CD4-positive, CD25-positive, alpha-beta regulatory T cell (primary cell): ENCODE measurements at places on chromosomes 2 and 18.

- DNase-seq: no peak
Measured at GRCh38 chr2:46557788-46558187, 78.4 kb downstream of the TMEM247 start.

DNA sequence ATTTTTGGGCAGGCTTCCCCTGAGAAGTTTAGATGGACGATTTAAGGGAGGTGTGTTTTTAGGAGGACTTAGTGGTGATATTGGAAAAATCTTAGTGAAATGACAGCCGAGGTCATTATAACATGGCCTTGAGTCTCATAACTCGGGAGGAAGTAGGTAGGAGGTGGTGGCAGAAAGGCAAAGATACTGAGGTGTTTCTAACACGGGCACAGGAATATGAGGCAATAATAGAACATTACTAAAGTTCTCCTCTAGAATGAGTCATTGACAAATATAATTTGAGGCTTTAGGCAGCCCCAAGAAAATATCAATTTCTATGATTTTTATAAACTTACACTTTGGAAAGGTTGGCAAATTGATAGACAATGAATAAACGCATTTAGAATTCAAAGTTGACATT is 146.1 kb upstream of the ZEB2 start:
- no peak for DNase-seq

GRCh38 chr2:52859065-52859464 is 908.5 kb upstream of the CHAC2 start:
- no peak for DNase-seq

- no peak for DNase-seq
Measured at GRCh38 chr2:154587739-154588138, 110.8 kb upstream of the KCNJ3 start.

GRCh38 chr2:22748909-22749308 is 636.1 kb upstream of the KLHL29 start:
- no peak for DNase-seq

DNA sequence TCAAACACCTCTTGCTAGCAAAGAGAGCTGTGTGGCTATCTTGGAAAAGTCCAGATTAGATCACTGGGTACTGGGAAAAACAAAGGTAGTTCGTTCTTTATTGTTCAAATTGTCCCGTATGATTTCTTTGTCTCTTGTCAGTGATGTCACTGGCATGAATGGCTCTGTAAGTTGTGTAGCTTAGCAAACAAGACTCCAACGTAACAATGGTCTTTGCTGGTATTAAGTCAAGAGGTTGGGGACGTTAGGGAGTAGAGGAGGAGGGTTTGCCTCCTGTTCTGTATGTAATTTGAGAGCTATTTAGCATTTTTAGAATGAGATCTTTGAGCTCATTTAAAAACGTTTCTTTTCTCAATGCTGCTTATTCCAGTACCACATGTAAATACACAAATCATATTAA is 216.5 kb upstream of the SP5 start:
- DNase-seq: no peak

GRCh38 chr2:60735496-60736250 is 20.4 kb upstream of the PAPOLG start:
- DNase-seq: peak; percentile 28

- no peak for DNase-seq
Measured at GRCh38 chr2:56191617-56192016, 7.8 kb downstream of the CCDC85A start.

DNA sequence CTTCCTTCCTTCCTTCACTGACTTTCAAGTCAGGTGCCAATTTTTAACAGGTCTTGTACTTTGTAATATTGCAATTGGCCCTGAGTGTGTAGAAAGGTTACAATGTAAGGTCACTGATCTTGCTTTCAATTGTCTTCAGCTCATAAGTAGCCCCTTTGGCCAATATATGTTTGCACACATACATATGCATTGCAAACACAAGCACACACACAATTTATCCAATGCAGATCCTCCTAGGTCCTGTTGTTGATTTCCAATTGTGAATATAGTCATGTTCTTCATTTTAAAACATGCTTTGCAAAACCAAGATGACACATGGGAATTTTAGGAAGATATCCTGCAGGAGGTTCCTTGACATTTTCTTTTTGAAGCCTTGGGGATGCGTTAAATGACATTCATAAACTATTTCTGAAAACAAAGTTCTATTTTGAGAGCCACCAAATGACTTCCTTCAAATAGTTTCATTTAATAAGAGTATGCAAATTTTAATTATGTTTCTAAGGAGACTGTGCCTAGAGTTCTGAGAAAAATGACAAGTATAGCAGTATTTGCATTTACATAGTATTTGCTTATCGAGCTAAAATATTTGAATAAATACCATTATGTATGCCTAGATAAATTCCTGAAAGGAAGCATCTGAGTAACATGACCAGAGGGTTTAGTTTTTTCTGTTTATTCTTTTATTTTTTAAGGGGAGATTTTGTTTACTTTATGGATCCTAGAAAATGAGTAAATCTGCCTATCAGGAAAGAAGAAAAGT is 117.1 kb upstream of the TMEFF2 start:
- DNase-seq: no peak

DNA sequence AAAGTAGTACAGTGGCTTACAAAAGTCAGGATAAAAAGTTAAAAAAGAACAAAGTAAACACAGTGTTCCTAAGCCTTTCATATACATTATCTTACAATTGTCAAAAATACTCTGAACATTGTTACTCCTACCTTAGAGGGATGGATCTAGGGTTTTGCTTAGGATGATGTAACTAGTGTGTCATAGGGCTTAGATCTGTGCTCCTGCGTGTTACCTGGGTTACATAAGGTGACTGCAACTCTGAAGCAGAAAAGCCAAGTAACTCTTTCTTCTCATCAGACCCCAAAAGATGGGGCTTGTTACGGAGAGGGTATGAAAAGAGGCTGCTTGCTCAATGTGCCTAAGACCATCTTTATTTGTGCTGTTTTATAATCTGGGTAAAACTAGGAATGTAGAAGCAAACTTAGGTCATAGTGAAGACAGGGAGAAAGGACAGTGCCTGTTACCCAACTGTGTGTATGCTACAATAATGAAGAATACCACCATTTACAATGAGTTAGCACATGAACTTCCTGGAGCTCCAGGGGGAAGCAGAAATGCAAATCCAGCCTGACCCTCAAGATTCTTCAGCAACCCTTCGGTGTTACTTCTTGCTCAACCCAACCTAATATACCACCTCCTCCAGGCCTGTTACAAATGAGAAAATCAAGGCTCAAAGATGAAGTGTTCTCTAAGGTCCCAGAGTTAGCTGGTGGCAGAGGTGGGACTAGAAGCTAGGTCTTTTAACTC is 42.0 kb upstream of the STK17B start:
- DNase-seq: no peak

DNA sequence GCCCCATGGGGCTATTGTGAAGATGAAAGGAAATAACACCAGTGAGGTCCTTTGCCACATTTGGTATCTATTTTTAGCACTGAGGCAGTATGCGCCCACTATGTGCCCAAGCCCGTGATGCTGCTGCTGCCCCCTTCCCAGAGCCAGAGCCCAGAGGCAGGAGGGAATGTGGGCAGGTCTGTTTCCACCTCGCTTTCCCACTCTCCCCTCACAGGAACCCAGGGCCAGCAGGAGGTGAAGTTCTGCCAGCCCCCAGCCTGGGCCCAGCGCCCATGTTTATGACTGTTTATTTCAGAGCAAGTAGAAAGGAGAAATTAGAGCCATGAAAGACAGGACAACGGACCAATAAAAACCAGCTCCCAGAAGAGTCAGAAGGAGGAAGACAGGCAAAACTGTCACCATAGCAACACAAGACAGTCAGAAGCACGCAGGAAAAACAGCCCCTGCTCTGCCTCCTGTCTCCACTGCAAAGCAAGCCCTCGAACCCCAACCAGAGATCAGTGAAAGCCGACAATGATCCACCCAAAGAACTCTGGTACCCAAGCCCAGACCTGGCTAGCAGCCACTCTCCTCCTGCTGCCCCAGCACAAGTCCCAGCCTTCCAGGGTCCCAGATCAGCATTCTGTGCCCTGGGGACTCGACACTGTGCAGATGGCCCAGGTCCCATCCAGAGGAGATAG is 1.4 kb downstream of the CYRIA start:
- DNase-seq: peak; percentile 6

GRCh38 chr2:36701918-36702317 is 5.4 kb downstream of the VIT start:
- no peak for DNase-seq

DNA sequence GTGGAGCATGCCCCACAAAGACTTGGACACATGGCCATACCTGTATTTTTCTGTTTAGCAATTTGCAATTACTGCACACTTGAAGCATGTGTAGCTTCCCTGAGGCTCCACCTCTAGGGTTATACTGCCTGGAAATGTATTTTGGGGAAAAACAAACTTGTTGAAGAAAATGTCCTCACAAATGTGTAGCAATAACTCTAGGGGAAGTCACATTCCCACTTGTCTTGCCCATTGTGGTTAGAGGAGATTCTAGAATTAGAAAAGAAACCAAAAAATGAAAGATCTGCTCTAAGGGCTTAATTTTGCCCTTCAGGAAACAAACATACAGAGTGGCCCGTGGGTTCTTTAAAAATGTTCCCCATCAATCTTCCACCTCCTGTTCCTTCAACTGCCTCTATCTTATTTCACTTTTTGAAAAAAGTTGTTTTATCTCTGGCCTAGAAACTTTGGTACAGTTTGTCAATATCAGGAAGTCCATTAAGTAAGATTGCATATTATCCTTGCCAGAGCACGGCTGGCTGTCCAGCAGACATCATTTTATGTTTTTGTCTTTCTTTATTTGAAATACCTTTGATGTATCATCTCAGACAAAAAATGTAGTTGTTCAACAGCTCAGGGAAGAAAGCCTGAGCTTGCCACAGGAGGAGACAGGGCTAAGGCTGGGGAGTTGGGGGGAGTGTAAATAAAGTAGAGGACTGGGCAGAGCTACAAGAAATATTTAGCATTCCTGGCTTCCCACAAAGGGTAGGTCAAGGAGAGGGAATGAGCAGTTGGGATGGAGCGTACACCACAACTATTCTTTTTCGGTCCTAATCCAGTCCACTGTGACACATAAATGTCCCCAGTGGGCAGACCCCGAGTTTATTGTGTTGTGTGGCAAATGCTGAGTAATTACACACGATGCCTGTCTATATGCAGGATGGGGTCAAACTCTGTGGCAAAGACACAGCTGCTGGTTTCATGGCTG is 96.8 kb upstream of the CDC42EP3 start:
- DNase-seq: no peak

- no peak for DNase-seq
Measured at GRCh38 chr2:61988462-61989366, 83.2 kb downstream of the COMMD1 start.

- peak; percentile 39 for DNase-seq
Measured at GRCh38 chr2:233990261-233990798, 60.2 kb upstream of the SPP2 start.

DNA sequence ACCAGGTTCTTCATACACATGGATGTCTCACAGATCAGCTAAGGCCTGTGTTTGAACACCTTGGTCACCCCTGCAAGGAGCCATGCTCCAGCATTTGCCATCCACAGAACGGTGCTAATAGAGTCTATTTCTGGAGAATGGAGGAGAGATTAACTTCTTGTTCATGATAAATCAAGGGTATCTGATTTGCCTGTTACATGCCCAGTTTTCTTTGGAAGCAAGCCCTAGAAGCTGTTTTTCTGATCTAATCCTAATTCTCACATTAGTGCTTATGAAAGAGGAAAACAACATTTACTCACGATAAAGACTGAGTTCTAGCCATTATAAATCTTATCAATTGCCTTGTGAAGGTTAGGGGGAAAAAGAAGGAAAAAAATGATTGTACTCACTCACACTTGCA is 119.6 kb upstream of the DTNA start:
- no peak for DNase-seq

GRCh38 chr2:160254189-160254762 is 54.2 kb upstream of the ITGB6 start:
- no peak for DNase-seq

GRCh38 chr2:38771632-38772031 is 6.4 kb upstream of the GEMIN6 start:
- DNase-seq: no peak

DNA sequence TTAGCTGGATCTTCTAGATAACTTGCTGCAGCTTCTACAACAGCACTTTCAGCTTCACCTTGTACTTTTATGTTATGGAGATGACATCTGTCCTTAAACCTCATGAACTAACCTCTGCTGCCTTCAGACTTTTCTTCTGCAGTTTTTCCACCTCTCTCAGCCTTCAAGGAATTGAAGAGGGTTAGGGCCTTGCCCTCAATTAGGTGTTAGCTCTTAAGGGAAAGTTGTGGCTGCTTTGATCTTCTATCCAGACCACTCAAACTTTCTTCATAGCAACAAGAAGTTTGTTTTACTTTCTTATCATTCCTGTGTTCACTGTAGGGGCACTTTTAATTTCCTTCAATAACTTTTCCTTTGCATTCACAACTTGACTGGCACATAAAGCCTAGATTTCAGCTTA is 52.3 kb downstream of the ARHGAP15 start:
- no peak for DNase-seq

DNA sequence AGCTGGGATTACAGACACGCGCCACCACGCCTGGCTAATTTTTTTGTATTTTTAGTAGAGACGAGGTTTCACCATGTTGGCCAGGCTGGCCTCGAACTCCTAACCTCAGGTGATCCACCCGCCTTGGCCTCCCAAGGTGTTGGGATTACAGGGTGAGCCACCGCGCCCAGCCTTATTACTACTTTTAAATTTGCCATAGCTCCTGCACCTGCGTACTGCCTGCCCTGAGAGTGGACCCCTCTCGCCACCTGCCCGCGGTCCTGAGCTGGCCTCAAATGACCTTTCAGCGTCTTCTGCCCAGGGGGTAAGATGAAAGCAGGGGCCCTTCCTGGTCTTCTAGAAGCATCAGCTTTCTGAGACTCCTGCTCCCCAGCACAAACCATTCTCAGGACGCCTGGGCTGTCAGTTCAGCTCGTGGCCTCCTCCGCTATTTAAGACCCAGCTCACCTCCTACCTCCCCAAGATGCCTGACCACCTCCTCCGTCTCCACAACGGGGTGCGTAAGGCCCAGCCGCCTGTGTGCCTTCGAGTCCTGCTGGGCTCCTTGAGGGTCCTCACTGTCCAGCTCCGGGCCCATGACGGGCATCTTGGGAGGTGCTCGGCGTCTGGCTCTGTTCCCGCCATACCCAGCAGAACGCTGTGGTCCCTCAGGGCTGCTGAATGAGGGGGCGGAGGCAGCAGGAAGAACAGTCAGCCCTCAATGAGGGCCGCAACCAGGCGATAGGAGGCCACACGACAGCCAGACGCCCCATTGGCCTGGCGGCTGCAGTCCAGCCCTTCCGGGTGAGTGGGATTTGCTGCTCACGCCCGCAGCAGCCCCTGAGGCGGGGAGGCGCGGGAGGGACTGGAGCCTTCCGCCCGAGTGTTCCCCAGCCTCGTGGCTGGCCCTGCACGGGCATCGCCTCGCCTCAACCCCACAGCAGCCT is 266.6 kb downstream of the TFCP2L1 start:
- DNase-seq: no peak

- DNase-seq: no peak
Measured at GRCh38 chr2:156110890-156111289, 221.6 kb downstream of the NR4A2 start.

- no peak for DNase-seq
Measured at GRCh38 chr2:172927641-172928357, 147.8 kb upstream of the MAP3K20 start.
